Chondrocyte (in vitro differentiated cells): ENCODE measurements at places on chromosomes 7 and 10.

GRCh38 chr7:68088879-68089278 lies 1092.2 kb downstream of the TYW1 start:
- no peak for DNase-seq

- no peak for DNase-seq
Measured at GRCh38 chr7:51007551-51008505, 225.1 kb upstream of the GRB10 start.

GRCh38 chr7:131219312-131220041 lies 108.2 kb upstream of the MKLN1 start:
- DNase-seq: no peak

DNA sequence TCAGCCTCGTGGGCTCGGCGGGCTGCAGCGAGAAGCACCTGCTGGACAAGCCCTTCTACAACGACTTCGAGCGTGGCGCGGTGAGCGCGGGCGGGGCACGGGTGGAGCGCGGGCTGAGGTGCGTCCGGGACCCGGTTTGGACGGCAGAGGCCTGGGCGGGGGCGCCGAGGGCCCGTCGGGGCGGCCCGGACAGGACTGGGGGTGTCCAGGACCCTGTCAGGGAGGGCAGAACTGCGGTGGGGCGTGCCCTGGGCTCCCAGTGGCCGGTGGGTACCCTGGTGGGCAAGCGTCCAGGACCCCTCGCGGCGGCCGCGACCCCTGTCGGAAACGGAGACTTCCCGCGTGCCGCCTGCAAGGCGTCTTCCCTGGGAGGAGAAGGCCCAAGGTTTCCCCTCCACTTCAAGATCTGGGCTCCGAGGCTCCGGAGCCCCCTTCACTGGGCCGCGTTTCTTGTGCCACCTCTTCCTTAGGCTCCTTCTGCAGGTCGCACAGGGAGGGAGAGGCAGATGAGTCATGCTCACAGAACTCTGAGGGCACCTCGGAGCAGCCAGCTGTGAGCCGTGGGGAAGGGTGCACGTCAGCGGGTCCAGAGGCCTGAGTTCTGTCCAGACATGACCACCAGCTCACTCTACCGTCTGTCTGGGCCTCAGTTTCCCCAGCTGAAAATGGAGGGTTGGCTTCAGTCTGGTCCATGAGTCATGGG lies 485 bp downstream of the ALOX5 start:
- DNase-seq: no peak

DNA sequence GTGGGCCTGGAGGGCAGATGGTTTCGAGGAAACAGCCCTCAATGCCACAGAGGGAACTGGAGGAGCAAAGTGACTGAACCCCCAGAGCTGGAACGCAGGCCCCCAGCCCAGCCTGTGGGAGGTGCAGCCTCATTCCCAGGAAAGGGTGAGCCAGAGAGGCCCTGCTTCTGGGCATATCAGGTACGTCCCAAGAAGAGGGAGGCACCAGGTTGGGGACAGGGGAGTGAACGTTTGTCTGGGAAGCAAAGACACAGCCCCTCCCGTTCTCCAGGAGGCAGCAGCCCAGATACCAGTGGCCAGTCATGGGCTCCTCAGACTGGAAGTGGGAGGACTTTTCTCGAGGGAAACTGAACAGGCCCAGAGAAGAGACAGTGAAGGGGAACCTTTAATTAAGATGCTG lies 74.3 kb upstream of the RET start:
- DNase-seq: no peak

- DNase-seq: no peak
Measured at GRCh38 chr10:62237966-62238365, 30.7 kb downstream of the RTKN2 start.

DNA sequence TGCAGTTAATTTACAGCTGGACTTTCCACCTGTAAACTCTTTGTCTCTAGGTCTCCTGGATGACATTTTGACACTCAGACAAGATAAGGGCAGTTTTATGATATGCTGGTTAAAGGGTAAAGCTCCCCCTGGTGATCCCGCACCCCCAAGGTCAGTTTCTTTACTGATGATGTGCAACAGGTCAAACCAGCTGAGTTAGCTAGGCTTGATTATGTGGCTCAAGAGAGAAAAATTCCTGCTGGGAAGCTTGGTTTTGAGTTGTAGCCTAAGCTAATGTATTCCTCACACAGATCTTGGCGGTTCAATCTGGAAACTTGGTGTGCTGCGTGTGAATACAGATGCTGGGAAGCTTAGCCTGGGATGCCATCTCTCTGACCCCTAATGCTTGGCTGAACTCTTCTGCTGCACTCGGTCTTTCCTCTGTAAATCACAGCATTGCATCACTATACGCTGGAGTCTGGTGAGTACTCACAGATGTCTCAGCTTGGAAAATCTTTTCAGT lies 11.4 kb upstream of the AKR1D1 start:
- no peak for DNase-seq

DNA sequence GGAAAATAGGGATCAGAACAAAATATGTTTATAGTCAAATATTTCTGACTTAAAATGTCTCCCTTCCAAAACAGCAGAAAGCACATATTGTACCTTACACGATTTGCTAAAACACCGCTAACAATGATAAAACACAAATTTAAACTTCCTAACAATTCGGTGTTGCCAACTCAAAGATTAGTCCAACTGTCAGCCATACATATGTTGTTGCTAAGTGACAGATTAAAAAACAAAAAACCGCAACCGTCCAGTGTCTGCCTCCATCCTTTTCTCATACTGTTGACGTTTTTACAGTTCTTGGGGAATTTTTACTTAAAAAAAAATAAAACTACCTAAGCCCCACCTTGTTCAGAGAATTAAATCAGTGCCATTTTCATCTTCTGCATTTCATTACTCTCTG lies 118.0 kb downstream of the RAB11FIP2 start:
- DNase-seq: no peak

DNA sequence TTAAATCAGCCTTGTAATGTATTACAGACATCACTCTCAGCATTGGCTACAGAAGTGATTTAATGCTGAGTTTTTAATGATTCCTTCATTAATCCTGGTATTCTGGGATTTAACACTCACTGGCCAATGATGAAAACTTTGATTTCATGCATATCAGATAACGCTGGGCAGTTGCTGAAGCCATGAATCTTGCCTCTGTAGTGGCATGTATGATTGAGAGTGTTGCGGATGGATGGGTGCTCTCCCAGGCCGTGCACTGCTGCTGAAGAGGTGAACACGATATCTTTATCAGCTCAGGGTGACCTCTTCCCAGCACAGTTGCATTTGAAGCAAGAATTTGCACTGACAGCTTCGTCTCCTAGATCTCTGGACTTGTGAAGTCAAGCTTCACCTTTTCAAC lies 168.7 kb downstream of the LRRC4 start:
- no peak for DNase-seq
